Stimulated activated CD4-positive, alpha-beta T cell treated with anti-CD3 and anti-CD28 coated beads, TNF-alpha, amount 100 ng/mL, for 48 hours (primary cell): ENCODE measurements at places on chromosomes 12 and 14.

DNA sequence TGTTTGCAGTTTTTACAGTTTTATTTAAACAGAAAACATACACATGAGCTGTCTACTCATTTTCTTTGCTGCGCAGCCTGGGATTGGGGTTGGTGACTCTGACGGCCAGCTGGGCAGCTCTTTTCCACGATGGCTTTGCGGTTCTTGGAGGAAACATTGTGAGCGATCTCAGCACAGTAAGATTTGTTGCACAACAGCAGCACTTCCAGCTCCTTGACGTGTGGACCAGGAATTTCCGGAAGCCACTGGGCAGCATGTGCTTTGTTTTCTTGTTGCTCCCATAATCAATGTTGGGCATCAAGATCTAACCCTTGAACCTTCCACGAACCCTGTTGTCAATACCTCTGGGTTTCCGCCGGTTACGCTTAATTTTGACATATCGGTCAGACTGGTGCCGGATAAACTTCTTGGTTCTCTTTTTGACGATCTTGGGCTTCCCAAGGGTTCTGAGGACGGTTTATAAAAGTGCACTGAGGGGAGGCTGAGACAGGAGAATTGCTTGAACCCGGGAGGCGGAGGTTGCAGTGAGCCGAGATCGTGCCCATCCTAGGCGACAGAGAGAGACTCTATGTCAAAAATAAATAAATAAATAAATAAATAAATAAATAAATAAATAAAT is 21.8 kb downstream of the FKBP11 start:
- no peak for DNase-seq

- DNase-seq = no peak
Observed at GRCh38 chr12:65672441-65672840, 151.8 kb upstream of the HMGA2 start.

DNA sequence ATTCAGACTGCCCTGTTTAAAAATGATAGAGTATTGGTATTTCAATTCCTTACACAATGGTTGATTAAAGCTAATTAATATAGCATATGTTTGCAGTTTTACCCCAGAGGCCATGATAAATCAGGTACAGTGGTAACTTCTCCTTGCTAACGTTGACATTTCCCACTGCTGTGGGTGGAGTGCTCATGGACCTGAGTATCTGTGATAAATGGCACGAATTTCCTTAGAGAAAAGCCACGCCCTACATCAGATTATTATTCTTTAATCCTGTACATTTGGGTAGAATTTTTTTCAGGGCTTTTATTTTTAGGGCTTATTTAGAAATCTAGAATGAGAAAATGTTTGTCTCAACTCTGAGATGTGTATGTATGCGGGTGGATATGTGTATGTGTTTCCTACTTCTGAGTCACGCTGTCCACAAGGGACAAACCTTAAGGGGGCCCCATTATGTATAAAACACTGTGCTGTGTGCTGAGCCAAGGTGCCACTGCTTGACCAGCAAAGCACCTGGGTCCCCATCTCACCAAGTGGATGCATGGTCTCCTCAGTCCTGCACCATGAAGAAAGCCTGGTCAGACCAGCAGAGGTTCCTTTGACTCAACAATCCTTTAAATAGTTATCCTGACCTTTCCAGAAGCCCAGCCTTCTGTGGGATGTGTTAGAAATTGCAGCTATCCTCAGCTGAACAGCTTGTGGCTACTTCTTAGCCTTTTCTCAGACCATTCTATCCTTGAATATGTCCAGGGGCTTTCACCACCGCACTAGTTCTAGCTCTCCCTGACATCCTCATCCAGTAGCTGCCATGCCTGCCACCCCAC is 57.9 kb upstream of the STK38L start:
- no peak for DNase-seq

GRCh38 chr14:49769581-49770211 is 1.7 kb downstream of the KLHDC2 start:
- DNase-seq = no peak

GRCh38 chr12:46218322-46219095 is 50.3 kb downstream of the SLC38A1 start:
- no peak for DNase-seq

- DNase-seq = no peak
Observed at GRCh38 chr14:69682621-69683263, 71.3 kb downstream of the SUSD6 start.

DNA sequence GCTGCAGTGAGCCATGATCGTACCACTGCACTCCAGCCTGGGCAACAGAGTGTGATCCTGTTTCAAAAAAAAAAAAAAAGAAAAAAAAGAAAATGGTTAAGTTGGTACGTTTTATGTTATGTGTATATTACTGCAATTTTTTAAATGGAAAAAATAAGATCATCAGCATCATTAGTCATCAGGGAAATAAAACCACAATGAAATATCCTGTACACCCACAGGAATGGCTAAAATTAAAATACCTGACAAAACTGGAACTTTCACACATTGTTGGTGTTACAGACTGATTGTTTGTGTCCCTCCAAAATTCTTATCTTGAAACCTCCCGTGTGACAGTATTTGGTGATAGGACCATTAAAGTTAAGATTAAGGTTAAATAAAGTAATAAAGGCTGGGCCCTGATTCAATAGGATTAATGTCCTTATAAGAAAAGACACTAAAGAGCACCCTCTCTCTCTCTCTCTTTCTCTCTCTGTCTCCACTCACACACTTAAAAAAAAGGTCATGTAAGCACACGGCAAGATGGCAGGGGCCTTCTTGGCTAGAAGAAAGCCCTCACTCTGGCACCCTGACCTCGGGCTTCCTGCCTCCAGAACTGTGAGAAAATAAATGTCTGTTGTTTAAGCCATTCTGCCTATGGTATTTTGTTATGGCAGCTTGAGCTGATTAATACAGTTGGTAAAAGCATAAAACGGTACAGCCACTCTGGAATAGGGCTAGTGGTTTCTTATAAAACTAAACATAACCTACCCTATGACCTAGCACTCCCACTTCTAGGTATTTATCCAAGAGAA is 48.3 kb upstream of the ZFP36L1 start:
- DNase-seq = no peak

DNA sequence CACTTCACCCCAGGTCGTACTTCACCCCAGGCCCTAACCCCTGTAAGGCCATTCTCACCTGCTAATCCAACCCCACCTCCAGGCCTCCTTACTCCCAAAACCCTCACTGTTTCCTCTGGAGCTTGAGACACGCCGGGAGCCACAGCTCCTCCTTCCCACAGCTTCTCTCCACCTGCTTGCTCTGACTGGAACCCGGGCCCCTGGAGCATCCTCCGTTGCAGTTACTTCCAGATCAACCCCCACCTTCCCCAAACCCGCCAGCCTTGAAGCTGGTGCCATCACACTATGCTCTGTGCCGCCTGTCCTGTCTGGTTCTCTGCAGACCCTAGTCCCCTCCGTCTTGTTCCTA is 34.6 kb upstream of the PPP2R5C start:
- no peak for DNase-seq

- no peak for DNase-seq
Observed at GRCh38 chr12:130456375-130457199, 118.9 kb downstream of the PIWIL1 start.

DNA sequence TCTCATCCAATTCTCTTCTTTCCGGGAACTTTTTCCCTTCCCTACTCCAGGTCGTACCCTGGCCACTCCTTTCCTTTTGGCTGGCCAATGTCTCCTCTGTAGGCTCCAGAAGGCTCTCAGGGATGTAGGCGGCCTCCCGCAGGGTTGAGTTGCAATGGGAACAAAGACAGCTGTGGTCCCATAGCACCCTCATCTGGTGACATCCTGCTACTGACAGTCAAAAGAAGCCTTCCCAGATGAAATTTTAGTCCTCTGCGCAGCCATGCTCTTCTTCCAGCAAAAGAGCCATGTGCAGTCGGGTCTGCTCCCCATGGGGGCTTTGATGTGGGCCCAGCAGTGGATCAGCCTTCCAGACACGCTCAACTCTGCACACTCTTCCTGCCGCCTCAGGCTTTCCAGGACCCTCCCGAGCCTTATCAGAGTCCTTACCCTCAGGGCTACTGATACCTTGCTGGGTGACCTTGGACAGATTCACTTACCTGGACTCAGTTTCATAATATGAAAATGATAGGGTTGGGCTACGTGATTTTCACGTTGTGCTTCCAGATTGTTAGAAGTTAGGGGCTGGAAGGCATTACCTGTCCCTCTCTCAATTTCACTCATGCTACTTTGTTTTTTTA is 5.5 kb upstream of the CELA1 start:
- DNase-seq = no peak

GRCh38 chr14:34465069-34465859 is 3.2 kb upstream of the SPTSSA start:
- DNase-seq = no peak

GRCh38 chr12:2457933-2458414 is 336.8 kb upstream of the FKBP4 start:
- DNase-seq = no peak

DNA sequence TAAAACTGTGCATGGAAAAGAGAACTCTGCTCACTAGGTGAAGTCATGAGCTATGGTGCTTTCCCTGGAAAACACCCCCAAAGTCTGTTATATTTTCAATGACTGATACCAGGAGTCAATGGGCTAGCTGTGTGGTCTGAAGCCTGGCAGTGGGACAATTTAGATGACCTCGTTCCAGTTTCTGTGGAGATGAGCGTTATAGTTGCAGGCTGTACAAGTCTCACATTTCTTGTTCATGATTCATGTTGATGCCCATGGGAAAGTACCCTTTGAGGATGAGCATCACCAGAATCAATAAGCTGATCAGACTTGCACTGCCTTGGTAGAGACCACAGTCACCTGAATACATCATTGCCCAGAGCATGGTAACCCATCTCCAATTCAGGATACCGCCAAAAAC is 70.7 kb downstream of the NOVA1 start:
- no peak for DNase-seq

DNA sequence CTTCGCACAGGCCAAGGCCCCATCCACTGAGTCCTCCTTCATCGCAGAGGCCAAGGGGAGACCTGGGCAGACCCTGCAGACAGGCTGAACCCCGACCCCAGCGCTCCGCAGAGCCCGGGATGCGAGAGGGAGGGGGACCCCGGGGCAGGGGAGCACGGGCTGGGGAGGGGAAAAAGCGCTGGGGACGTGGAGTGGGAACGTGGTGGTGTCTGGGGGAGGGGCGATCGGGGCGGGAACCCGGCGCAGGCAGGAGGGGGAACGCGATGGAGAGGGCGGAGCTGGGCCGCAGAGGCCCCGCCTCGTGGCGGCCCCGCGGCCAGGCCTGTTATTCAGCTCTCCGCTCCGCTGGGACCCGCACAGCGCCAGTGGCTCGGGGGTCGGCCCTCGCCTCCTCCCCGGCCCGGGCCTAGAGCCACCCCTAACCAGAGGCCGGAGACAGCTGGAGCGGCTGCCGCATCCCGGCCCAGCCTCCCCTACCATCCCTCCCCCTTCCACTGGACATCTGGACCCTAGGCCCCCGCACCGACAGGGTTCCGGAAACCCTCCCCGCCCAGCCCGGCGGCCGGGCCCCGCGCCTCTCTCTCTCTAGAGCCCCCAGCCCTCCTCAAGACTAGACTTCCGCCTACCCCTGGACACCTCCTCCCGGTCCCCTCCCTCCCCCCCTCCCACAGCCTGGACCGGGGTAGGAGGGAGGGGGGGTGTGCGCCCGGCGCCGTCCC is at the start of gene ARHGEF25:
ARHGEF25 (plus strand) TSS at position 328 of the 719 bp plus-strand sequence. CDS start 460 bp downstream, outside the sequence.
- no peak for DNase-seq

GRCh38 chr12:90791445-90791844 is 163.5 kb downstream of the CCER1 start:
- no peak for DNase-seq

GRCh38 chr12:114305446-114305845 is 100.5 kb downstream of the TBX5 start:
- no peak for DNase-seq

GRCh38 chr14:37721976-37722659 is 126.7 kb downstream of the TTC6 start:
- no peak for DNase-seq

GRCh38 chr12:93127582-93128331 is 198.7 kb upstream of the EEA1 start:
- DNase-seq = no peak

DNA sequence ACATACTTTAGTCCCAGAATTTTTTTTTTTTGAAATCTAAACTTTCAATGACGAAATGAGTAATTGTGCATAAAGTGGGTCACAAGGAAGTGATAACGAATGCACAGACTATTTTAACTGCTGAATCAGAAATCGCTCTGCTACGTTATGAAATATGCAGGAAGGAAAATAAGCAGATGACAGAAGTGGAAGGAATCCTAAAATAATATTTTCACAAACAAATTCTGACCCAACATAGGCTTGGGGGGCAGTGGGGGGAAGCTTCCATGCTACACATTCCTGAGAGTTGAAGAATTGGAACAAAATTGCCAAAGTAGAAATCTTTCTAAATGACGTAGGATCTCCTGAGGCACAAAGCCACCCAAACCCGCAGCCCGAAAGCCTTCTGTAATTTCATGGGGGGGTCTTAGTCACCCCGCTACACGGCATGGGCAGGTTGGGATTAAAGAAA is 89.6 kb downstream of the ARF6 start:
- no peak for DNase-seq

GRCh38 chr12:99413751-99414150 is 233.8 kb upstream of the GARIN6 start:
- DNase-seq = no peak

DNA sequence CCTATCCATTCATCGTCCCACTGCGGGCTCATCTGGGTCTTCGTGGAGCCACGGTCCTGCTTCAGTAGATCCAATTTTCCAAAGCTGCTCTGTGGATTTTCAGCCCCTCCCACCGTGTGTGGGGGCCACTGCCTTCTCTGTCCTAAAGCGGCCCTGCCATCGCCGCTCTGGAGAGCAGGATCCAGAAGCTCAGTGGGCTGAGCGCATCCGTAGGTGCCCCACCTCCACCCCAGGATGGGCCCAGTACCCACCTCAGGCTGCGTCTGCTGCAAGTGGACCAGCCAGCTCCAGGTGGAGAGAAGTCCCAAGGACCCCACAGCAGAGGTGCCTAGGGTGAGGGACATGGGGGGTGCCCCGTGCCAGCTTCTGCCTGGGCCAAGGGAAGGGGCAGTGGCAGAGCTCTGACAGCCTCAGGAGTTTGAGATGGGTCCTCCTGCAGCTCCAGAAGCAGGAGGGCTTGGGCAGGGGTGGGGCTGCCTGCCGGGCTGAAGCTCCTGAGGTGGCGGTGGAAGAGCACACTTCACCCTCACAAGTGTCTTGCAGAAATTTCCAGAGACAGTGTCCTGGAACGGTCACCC is 148.1 kb upstream of the C14orf180 start:
- DNase-seq = no peak

GRCh38 chr14:102545461-102546265 is 36.1 kb upstream of the ANKRD9 start:
- DNase-seq = no peak

DNA sequence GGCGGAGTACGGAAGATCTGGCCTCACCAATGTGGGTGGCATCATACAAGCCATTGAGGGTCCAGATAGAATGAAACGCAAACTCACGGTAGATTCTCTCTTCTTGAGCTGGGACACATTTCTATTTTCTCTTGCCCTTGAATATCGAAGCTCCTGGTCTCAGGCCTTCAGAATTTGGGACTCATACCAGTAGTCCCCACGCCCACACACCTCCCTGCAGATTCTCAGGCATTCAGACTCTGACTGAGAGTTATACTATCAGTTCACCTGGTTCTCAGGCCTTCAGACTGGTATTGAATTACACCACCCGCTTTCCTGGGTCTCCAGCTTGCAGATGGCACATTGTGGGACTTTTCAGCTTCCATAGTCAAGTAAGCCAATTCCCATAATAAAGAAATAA is 37.8 kb downstream of the EIF2S3B start:
- no peak for DNase-seq

- no peak for DNase-seq
Observed at GRCh38 chr12:18907728-18908127, 169.8 kb downstream of the CAPZA3 start.

GRCh38 chr12:59396519-59396918 is 199.3 kb upstream of the SLC16A7 start:
- no peak for DNase-seq

GRCh38 chr14:48584031-48584430 is 908.6 kb upstream of the MDGA2 start:
- DNase-seq = no peak
